ENCODE measurements at places on chromosomes 4 and X.
A peak's percentile ranks its signal among the peaks of the same experiment; 100 is the strongest.

DNA sequence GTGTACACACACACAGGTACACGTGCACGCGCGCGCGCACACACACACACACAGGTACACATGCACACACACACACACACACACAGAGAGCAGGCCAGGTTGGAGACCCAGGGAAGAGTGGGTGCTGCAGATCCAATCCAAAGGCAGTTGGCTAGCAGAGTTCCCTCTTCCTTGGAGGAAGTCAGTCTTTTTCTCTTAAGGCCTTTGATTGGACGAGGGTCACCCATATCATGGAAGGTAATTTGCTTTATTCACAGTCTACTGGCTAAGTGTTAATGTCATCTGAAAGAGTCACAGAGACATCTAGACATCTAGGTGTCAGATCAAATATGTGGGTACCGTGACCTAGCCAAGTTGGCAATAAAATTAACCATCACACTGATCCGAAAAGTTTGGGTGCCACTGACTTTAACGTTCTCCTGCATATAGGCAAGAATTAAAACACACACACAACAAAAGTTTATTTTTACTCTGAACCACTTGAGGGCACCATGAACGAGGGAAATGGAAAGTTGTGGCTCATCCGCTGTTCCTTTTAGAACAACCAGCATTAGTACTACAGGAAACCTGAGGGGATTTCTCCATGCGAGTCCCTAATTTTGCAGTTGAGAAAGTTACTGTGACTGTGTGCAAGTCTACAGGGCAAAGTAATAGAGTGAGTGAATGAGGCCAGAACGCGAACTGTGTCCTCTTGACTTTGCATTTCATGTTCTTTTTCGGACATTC, 66.0 kb upstream of the STOX2 start:
- no peak for DNase-seq

DNA sequence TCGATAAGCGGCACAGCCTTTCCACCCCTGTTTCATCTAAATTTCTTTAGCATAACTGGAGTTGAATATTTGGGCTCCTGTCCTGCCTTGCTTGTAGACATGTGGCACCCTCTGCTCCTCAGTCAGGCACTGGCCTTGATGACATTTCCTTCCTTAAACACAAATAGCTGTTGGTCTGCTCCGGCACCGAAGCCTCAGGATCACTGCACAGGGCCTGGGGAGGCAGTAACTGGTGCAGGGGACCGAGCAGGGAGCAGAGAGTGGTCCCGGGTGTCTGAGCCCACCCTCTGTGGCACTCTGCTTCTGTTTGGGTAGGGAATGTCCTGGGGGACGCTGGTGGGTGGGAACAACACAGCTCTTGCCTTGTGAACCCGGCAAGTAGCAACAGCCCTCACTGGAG, 13.6 kb downstream of the RGS12 start:
- DNase-seq: no peak

DNA sequence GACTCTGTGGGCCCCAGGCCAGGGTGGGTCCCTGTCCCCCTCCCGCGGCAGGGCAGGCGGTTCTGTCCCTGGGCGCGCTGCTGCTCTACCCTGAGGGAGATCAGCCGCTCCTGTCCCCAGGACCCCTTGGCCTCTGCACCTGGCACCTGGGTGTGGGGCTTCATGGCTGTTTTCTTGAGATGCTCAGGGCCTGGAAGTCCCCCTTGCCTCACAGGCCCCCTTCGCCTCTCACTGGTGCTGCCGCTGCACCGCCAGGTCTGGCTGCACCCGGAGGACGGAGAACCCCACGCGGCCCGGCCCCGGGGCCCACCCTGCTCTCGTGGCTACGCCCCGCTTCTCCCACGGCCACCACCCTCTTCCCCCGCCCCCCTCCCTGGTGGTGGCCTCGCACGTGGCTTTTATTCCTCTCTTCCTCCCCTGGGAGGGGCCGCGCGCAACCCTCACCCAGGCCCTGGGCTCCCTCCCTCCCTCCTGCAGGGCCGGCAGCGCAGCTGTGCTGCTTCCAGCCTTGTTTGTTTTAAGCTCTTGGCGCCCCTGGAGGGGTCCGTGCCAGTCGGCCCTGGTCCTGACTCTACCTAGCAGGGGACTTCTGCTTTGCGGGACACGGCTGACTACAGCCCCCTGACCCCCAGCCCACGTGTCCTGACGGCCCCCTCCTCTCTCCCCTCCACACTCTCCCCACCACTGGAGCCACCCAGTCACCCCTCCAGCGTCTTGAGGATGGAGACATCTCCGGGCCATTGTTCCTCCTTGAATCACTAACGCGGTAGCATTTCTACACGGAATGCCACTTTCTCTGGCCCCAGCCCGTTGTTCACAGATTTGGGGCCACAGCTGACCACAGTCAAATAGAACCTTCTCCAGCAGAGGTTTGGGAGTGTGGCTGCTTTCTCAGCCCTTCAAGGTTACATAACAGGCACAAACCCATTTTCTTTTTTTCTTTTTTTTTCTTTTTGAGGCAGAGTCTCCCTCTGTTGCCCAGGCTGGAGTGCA, 20.6 kb upstream of the CLDN24 start:
- no peak for DNase-seq

DNA sequence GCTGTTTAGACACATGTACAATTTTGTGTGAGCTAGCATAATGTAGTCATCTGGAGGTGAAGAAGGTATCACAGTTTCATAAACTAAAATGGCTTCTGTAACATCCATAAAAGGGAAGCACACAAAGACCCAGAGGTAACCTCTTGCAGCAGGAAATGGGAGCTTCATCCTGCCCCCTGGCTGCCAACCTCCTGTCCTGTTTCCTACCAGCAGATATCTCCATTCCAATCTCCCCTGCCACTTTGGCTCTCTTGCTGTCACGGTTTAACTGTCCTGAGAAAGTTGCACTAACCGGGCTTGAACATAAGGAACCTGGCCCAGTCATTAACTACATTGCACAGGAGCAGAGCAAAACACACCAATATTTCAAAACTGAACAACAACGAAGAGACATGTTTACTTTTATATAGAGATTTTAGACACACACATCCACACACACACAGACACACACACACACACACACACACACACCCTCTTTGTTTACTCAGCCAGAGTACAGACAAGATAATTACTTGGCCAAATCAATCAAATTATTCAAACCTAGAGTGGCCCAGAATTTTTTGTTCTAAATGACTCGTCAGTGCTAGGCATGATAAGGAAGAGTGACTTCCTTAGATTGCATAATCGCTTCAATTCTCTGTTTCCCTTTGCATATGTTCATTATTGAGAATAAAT, 24.2 kb downstream of the MID2 start:
- DNase-seq: peak; percentile 28

- no peak for DNase-seq
These were observed 117.2 kb downstream of the KDM6A start for GRCh38 chrX:44989995-44990770.

GRCh38 chr4:115562506-115562905, 449.1 kb upstream of the NDST4 start:
- DNase-seq: no peak

GRCh38 chrX:72634331-72634730, 61.7 kb upstream of the HDAC8 start:
- no peak for DNase-seq

DNA sequence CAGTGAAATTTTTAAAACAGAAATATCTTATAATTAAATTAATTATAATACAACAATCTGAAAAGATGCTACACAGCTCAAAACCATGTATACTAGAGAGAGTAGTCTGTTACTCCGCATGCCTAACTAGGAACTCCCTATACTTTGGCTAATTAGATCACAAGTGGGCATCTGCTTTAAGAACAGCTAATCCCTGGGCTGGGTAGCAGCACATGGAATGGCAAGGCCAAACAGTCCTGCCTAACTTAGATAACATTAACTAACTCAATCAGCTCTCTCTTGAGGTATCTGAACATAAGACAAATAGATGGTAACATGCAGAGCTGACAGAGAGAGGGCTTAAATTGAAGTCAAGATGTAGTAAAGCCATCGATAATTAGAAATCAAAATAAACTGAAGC, 9.9 kb downstream of the CHIC2 start:
- no peak for DNase-seq

DNA sequence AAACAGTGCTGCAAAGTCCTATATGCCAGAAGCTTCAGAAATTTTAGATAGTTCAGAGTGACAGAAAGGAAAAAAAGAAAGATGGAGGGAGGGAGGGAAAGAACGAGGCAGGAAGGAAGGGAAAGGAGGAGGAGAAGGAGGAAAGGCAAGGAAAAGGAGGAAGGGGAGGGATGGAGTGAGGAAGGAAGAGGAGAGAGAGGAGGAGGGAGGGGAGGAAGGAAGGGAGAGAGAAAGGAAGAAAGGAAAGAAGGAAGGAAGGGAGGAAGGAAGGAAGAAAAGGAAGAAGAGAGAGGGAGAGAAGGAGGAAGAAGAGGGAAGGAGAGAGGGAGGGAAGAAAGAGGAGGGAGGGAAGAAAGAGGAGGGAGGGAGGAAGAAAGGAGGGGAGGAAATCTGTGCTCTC, 42.4 kb upstream of the FHL1 start:
- DNase-seq: no peak

GRCh38 chrX:52352551-52352950, 16.3 kb upstream of the XAGE2 start:
- DNase-seq: no peak

DNA sequence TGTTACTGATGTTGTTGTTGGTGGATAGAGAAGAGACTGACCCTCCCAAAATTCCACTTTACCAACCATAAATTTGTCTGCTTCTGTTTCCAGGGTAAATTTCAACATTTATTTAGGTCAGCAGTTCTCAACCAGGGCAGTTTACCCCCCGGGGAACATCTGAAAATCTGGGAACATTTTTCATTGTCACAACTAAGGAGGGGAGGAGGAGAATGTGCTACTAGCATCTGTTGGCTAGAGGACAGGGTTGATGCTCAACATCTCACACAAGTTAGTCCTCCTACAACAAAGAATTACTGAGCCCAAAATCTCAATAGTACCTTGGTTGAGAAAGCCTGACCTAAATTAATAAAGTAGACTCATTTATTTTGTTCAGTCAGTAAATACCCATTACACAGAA, 25.7 kb downstream of the KCTD8 start:
- DNase-seq: no peak

GRCh38 chr4:30953799-30954198, 233.6 kb downstream of the PCDH7 start:
- DNase-seq: no peak

- no peak for DNase-seq
These were observed 52.9 kb downstream of the TXK start for GRCh38 chr4:48081196-48081595.

- DNase-seq: no peak
These were observed 50.9 kb downstream of the ENPP6 start for GRCh38 chr4:184166736-184167135.

DNA sequence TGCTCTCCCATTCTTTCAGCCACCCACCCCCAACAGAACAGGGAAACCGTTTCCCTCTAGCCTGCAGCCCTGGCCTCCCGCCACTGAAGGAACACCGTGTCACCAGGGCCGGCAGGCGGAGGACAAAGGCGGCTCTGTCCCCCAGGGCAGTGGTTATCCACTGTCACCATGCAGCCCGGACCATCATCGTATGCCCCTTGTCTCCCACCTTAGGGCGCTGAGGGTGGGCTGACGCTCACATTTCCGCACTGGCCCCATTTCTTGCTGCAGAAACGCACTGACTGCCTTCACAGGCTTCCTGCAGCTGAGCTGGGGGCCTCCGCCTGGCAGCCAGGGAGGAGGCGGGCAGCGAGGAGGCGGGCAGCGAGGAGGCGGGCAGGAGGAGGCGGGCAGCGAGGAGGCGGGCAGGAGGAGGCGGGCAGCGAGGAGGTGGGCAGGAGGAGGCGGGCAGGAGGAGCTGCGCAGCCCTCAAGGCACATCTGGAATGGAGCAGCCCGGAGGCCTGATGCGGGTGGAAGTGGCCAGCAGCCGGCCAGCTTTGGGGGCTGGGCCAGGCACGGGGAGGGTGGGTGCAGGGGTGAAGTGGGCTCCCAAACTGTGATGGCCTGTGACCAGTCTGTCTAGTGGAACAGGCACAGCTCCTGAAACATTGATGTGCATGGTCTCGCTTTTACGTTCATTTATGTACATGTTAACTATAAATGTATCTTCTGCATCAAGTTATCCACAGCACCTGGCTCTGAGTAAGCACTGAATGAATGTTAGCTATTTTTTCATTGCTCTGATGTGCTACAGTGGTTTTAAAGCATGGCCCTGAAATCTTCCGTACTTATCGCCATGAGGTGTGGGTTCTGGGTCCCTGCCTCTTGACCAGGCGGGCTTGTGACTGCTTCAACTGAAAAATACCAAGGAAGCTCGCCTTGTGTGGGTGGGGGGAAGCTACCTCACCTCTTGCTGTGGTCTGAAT, 20.6 kb upstream of the KIAA0232 start:
- DNase-seq: no peak

DNA sequence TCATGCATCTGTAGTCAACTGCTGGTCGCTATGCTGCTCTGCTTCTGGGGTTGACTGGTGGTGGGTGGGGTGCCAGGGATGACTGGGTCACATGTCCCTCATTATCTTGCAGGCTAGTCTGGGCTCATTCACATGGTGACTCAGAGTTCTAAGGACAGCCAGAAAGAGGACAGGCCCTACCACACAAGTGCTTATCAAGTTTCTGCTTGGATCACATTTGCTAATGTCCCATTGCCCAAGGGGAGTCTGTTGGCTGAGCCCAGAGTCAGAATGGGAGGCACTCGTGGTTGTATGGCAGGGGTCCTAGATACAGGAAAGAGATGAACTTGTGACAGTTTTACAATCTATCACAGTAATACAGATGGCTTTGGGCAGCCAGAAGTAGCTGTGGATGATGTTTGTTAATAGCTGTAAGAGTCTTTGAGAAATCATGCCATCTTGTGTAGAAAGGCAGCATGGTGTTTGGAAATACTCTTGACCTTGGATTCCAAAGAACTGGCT, 221.3 kb downstream of the GPAT3 start:
- DNase-seq: no peak

DNA sequence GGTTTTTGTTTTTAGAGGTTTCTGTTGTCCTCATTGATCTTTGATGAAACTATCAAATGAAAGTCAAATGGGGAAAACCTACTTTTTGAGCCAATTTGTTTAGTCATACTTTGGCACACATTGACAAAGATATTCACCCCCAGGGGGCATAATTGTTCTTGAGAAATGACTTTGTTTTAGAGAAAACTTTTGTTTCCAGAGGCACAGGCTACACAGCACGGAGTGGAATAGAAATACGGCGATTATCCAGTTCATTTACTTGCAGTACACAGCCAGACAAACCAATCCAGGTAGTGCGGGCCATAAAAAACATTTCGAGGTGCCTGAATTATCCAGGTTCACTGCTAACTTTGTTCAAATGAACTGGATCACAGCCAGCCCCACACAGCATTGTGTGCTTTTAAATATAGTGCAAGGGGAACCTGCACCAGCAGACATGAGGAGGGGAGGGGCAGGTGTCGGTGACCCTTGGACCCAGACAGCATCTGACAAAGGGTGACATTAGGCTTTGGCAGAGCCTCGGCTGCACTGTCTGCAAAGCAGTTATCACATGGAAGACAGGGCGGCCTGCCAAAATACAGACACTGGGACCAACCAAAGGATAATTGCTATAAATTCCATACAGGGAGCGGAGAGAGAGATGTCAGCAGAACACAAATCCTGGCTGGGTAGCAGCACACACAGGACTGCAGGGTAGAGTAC, 179.6 kb upstream of the NOCT start:
- no peak for DNase-seq

- DNase-seq: no peak
These were observed 33.1 kb downstream of the SLC10A7 start for GRCh38 chr4:146488495-146489174.

All from HEK293T (cell line).